ENCODE measurements at places on chromosomes 7 and 10. TPM values are rescaled to one million over a fixed set of nuclear protein-coding genes. Genes with fewer than 3 reads are reported as not detected.

- H3K4me3 ChIP-seq, result no peak overlapping the region
- H3K27ac ChIP-seq, result peak overlapping the region; percentile 71
- peaks cover 36% of the 10 kb centered on the region for H3K4me1 ChIP-seq
- no peaks in the 10 kb centered on the region for H3K27me3 ChIP-seq
- DNase-seq, result peak; percentile 15
- H3K36me3 ChIP-seq, result no peaks in the 10 kb centered on the region
These were observed 9.1 kb downstream of the PRPS1L1 start for GRCh38 chr7:18018296-18019215.

GRCh38 chr10:11245095-11245479 lies 227.4 kb downstream of the CELF2 start:
- no peaks in the 10 kb centered on the region for H3K4me1 ChIP-seq
- DNase-seq, result no peak
- no peaks in the 10 kb centered on the region for H3K27me3 ChIP-seq
- H3K27ac ChIP-seq, result no peak overlapping the region
- H3K36me3 ChIP-seq, result no peaks in the 10 kb centered on the region

DNA sequence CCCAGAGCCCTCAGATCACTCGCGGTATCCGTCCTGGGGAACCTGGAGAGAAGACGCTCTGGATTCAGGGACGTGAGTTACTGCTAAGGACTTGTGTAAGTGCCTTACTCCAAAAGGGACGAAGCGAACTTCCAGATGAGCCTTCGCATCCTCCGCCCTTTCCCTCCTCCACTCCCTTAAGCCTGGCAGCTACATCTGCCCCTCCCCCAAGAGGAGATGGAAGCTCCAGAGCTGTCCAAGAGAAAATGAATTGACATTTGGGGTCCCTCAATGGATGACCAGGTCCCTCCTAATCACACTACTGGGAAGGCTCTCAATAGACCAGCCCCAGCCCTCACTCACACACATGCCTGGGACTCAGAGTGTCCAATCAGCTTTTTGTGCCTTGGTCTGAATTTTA lies 31.3 kb upstream of the GDF10 start:
- H3K27me3 ChIP-seq, result peaks cover 26% of the 10 kb centered on the region
- H3K36me3 ChIP-seq, result no peaks in the 10 kb centered on the region
- H3K4me3 ChIP-seq, result no peak overlapping the region
- no peaks in the 10 kb centered on the region for H3K4me1 ChIP-seq
- no peak overlapping the region for H3K27ac ChIP-seq
- DNase-seq, result no peak

- H3K4me1 ChIP-seq, result peaks cover 48% of the 10 kb centered on the region
- DNase-seq, result peak; percentile 96
- peak overlapping the region; percentile 65 for H3K4me3 ChIP-seq
- peak overlapping the region; percentile 100 for H3K27ac ChIP-seq
- H3K27me3 ChIP-seq, result no peaks in the 10 kb centered on the region
These were observed 20.3 kb upstream of the KLF6 start for GRCh38 chr10:3805201-3805790.

DNA sequence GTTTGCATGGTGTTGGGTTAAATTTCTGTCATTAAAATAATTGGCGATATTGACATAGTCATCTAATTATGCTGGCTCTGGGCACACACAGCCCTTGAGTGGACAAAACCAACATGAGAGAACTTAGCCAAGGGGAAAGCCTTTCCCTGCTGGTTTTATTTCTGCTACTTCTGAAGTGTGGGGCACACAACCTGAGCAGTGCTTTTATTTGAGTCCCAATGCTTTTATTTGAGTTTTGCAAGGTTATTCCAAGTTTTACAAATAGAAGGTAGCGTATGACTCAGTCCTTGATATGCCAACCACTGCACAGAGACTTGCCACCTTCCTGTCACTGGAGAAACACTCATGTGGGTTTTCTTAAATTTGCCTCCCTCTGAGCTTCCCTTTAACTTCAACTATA lies 145.7 kb downstream of the EGFR start:
- H3K36me3 ChIP-seq, result peaks cover 60% of the 10 kb centered on the region
- no peak for DNase-seq
- peaks cover 11% of the 10 kb centered on the region for H3K4me1 ChIP-seq
- H3K4me3 ChIP-seq, result no peak overlapping the region
- H3K27ac ChIP-seq, result no peak overlapping the region

Gene TFR2
- polyA plus RNA-seq, result 0.79 TPM

Gene DNAAF5
- 5.5 TPM for polyA plus RNA-seq

Gene GRID2IP
- not detected for polyA plus RNA-seq

Gene MARVELD1
- polyA plus RNA-seq, result 27.6 TPM
